ENCODE measurements at places on chromosomes 3 and 15. TPM values are rescaled to one million over a fixed set of nuclear protein-coding genes. Genes with fewer than 3 reads are reported as not detected.

The ARHGEF26 gene
- total RNA-seq: 0.13 TPM

GRCh38 chr3:110343945-110344344 lies 727.7 kb upstream of the NECTIN3 start:
- DNase-seq: no peak

DNA sequence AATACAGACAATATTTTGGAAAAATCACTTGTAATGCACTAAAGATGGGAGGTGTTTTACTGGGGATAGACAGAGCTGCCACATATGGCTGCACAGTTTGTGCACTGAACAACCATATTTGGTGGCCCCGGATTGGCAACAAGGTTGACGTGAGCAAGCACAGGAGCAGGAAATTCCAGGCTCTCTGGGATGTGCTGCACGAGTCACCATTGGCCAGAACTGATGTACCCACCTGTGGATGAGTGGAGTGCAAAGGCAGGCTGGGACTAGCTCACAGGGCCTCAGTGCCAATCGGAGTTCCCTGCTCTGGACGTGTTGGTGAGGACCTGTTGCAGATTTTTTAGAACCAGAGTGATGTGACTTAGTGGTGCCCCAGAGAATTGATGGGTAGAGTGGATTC lies 42.0 kb upstream of the SCAANT1 start:
- DNase-seq: no peak

- no peak for DNase-seq
Observed at GRCh38 chr3:142947799-142948575, 15.5 kb downstream of the PAQR9 start.

The SERPINI1 gene
- 0.76 TPM for total RNA-seq

The MORC1 gene
- total RNA-seq: not detected

GRCh38 chr15:41543521-41543870 lies 561 bp downstream of the RPAP1 start:
- DNase-seq: no peak

DNA sequence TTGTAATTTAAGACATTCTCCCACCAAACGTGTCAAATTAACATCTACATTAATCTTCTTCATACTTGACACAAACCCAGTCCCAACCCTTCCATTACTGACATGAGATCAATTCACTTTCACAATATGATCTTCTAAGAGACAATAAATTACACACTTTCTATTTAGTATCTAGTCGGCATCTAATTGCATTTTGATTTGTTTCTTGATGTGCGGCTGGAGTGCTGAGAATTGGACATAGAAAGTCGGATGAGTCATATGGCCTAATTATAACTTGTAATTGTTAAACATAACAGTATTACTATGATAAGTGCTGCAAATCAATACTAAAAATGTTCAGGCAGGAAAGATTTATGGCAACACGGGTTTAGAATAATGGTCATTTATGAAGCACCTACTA lies 78.4 kb upstream of the RORA start:
- DNase-seq: no peak
